Breast epithelium (tissue), 4 donors: ENCODE measurements at places on chromosomes 3 and 15. TPM values are rescaled to one million over a fixed set of nuclear protein-coding genes. Genes with fewer than 3 reads are reported as not detected.

DNA sequence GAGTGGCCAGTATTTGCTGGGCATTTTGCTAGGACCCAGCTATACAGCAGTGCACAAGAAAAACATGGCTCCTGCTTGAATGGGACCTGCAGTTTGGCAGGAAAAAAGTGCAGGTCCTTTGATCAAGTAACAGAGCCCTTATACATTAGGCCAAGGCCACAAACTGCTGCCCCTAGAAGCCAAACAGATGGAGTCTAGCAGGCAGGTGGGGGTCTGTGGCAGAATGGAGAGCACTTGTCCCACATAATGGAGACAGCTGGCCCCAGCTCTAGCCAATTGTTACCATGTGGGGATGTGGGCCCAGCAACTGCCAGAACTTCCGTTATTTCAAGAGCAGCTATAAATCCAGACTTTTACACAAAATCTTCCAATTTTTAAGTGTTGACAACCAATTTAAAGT lies 79.3 kb downstream of the SHQ1 start:
- no peak for DNase-seq

DZIP1L gene
- 25.3 TPM for total RNA-seq

CDHR4 gene
- not detected for total RNA-seq

DNA sequence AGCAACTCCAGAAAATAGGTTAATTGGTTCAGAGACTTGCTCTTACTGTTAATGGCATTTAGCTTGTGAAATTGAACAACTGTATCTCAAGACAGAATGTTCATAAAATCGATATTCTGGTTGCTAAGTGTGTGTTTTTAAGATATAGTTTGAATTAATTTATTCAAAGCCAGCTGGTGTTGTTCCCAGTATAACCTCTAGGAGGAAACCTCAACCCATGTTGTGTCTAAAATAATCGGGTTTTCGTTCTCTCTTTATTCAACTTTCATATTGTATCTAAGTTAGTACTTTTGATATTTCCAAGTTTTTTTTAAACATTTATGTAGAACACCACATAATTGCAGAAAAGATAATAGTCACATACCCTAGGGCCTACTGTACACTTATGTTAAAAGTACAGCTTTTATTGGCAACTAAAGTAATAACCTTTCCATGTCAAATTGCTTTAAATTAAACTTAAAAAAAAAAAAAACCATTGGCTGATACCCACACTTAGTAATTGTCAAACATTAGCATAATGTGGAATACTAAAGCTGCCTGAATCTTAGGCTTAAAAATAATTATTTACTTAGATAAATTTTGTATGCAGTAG lies 90.9 kb downstream of the SAMMSON start:
- no peak for DNase-seq

GRCh38 chr3:137738710-137739109 lies 25.4 kb upstream of the SOX14 start:
- no peak for DNase-seq

DNA sequence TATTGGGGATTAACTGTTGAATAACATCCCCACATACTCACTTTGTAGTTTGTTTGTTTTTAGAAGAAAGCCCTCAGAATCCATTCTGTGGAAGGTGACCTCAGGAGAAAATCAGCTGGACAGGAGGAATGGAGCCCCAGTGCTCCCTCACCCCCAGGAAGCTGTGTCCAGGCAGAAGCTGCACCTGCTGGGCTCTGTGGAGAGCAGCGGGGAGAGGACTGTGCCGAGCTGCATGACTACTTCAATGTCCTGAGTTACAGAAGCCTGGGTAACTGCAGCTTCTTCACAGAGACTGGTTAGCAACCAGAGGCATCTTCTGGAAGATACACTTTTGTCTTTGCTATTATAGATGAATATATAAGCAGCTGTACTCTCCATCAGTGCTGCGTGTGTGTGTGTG lies 14.0 kb downstream of the TIGIT start:
- DNase-seq, result no peak

GRCh38 chr3:12733566-12733965 lies 25.5 kb downstream of the TMEM40 start:
- no peak for DNase-seq

DNA sequence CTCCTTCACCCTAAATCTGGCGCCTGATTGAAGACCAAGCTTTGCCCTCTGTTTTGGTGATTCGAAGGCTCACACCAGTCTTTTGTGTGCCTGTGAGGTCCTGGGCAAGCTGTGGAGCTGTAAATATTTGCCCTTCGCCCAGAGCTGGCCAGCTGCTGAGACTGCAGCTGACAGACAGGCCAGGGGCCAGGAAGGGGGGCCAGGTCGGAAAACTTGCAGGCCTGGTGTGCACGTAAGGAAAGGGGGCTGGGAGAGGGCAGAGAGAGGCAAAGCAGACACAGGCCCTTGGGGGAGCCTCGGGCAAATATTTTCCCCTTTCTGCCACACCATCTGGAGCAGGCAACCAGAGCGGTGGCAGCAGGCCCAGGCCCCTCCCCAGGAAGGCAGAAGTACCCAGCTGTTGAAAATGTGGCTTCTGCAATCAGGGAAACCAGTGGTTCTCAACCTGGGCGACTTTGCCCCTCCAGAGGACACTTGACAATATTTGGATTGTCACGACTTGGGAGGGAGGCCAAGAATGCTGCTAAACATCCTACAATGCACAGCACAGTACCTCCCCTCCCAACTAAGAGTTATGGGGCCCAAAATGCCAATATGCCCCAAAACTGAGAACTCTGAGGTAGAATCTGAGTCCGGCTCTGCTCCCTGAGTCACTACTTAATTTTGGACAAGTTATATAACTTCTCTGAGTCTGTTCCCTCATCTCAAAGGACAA lies 2.5 kb downstream of the PDZRN3 start:
- DNase-seq, result peak; percentile 65

DNA sequence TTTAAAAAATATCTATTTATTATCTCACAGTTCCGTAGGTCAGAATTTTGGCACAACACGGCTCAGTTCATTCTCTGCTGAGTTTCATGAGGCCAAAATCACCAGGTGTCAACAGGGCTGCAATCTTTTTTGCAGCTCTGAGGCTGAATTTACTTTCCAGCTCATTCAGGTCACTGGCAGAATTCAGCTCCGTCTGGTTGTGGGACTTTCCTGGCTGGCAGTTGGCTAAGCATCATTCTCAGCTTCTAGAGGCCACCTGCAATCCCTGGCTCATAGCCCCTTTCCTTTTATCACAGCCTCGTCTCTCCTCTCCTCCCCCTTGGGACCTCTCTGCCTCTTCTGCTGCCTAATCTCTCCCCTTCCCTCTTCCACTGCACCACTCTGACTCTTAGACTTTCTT lies 174.0 kb upstream of the WNT5A start:
- no peak for DNase-seq

- no peak for DNase-seq
Observed at GRCh38 chr3:102124704-102125103, 275.4 kb downstream of the NFKBIZ start.

CAPN3 gene
- 27.1 TPM for total RNA-seq

HDAC11 gene
- total RNA-seq, result 14.4 TPM

PARP16 gene
- 8.5 TPM for total RNA-seq

GRCh38 chr3:12643010-12643380 lies 20.9 kb downstream of the RAF1 start:
- no peak for DNase-seq
